ENCODE measurements at places on chromosomes 7 and 10.
A peak's percentile ranks its signal among the peaks of the same experiment; 100 is the strongest.

DNA sequence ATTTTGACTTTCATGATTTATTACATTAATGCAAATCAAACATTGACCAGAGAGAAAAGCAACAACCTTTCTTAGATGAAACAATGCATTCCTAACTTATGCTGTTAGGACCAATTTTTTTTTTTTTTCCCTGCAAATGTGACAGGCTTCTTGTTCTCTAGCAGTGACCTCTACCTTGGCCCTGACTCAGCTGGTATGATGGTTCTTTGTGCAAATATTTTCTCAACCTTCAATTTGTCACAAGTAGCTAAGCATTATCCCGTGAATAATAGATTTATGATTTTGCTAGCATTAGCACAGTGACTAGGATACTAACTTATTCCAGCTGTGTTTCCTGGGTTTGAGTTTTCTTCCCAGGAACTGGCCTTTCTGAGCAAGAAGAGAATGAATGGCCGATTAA is 64.9 kb downstream of the PPP1R9A start:
- DNase-seq = no peak

GRCh38 chr7:84317536-84317935 is 122.9 kb upstream of the SEMA3A start:
- DNase-seq = no peak

GRCh38 chr10:48970654-48971053 is 31.0 kb upstream of the LRRC18 start:
- DNase-seq = no peak

DNA sequence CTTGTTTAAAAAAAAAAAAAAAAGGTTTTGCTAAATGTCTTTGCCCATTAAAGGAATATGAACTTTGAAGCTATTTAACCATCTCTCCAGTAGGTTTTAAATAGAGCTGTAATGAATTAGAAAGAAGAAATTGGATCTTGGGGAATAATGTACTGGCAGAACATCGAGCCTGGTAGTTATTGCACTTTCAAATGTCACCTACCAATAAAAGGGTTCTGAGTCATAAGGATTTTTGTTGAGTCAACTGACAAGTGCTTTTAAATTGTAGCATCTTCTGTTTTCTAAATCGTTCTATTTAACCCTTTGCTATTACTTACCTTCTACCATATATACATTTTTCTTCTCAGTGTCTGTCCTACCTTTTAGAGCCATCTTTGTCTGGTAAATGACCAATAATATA is 10.7 kb downstream of the CUTC start:
- no peak for DNase-seq

- no peak for DNase-seq
Observed at GRCh38 chr7:95430864-95431263, 4.0 kb downstream of the PON2 start.

DNA sequence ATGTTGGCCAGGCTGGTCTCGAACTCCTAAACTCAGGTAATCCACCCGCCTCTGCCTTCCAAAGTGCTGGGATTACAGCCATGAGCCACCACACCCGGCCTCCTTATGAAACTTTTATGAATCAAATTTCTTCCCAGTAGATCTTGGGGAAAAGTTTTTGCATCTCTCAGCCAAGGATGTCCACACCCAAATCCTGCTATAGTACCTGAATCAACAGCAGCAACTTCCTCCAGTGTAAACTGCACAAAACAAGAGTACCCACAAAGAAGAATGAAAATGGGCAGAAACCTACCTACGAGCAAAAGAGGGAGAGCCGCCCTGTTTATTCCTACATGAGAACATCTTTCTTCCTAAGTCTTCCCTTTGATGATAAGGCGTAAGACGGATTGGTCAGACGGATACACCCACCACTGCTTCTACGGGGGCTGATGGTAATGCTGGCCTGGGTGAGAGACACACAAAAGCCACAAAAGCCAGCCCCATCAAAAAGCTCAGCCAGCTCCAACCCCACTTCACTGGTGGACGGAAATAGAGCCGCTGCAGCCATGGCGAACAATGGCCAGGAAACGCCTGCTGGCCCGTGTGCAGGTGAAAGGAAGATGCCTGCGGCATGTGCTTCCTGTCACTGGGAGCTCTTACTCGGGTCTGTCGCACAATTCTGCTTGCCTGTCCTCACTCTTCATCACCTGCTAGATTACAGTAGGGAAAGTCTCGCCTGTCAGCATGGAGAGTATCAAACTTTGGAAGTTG is 10.4 kb downstream of the JCAD start:
- DNase-seq = no peak

- DNase-seq = no peak
Observed at GRCh38 chr10:19654576-19654975, 161.7 kb upstream of the PLXDC2 start.

DNA sequence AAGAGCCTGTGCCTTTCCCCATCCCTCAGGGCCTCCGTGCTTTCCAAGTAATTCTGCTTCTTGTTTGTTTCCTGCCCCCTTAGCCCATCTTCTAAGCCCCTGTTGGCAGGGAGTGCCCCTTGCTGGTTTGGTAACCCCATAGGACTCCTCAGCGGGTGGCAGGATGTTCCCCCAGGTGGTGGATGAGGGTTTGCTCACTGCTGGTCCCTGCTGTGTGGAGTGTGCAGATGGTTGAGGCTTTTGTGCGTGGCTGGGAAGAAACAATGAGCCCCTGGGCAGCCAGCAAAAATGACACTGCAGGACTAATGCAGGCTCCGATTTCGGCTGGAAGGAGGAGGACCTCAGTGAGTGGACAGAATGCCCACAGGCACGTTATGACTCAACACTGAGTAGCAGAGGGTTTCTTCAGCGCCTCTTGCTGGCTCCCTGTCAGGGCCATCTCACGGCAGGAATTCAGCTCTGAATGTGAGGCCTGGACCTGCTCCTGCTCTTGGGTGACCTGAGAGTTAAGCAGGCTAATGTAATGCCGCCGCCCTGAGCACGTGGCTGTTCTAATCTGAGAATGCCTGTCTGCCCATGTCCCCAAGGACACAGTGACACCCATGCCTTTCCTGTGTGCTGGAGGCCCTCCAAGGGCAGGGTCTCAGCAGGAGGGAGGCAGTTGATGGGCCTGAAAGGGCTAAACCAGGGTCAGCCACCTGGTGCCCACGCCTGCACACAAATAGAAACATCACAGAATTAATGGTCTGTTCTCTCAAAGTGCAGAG is 16.6 kb downstream of the BAG3 start:
- no peak for DNase-seq

- DNase-seq = no peak
Observed at GRCh38 chr7:22216832-22217475, 140.0 kb downstream of the RAPGEF5 start.

DNA sequence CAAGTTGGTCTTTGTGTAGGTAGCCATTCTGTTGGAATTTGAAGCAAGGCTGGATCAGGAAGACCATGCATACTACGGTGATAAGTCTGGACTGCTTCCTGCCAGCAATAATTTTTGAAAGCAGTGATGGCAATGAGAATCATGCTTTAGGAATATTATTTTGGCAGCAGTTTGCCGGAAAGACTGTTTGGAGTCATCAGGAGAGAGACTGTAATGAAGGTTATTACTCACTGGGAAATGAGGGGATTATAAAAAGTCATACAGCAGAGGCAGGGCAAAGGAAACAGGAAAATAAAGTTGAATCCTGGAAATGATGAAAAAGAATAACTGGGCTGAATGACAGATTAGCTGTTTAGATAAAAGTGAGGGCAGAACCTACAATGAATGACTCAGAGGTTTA is 1136.8 kb upstream of the AUTS2 start:
- DNase-seq = no peak

DNA sequence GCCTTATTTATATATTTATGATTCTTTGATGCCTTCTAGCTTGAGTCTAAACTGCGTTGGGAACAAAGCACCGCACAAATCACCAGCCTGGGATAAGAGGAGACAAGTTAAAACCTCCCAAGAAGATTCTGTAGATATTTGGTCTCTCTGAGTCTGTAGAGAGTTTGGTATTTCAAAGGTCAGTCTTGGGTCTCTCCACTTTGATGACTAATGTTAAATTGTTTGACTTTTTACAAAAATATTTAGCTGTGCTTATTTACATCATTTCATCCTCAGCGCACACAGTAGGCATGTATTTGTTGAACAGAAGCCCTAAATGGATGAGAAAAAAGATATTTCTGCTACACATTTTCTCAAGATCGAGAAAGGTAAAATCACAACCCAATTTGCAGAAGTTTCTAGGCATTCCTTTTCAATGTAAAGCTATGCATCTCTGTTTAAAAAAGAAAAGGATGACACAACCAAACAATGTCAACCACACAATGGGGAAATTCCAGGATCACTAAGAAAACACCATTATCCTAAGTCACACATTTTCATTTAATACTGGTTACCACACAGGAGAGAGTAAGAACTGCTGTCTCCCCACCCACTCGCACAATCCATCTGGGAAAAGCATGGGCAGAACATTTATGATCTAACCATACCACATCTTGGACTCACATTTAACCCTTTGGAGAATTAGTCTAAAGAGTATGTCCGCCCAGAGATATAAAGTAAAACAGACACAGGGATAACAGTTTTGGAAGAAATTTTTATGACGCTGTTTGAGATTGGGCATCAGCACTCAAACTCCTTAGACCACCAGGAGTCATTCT is 4.4 kb downstream of the CDK6 start:
- DNase-seq = no peak

- DNase-seq = no peak
Observed at GRCh38 chr7:12769444-12769843, 82.0 kb downstream of the ARL4A start.

- DNase-seq = no peak
Observed at GRCh38 chr7:30975256-30975899, 11.6 kb downstream of the GHRHR start.

GRCh38 chr10:21347785-21348170 is 177.7 kb downstream of the SKIDA1 start:
- no peak for DNase-seq

DNA sequence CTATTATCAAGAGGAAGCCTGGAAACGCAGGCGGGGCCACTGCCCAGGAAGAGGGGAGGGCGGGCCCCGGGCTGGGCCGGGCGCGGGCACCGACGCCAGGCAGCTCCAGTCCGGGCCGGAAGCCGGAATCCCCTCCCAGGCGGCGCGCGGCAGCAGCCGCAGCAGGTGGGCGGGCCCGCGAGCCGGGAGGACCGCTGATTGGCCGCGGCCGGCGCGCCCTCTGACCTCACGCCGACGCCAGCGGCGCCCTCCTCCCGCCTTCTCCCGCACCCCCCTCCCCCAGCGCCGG is 438 bp downstream of the BCL7B start:
- peak; percentile 92 for DNase-seq

- no peak for DNase-seq
Observed at GRCh38 chr7:158645842-158646241, 58.2 kb upstream of the PTPRN2 start.

GRCh38 chr7:116354171-116354545 is 143.8 kb downstream of the TES start:
- no peak for DNase-seq

DNA sequence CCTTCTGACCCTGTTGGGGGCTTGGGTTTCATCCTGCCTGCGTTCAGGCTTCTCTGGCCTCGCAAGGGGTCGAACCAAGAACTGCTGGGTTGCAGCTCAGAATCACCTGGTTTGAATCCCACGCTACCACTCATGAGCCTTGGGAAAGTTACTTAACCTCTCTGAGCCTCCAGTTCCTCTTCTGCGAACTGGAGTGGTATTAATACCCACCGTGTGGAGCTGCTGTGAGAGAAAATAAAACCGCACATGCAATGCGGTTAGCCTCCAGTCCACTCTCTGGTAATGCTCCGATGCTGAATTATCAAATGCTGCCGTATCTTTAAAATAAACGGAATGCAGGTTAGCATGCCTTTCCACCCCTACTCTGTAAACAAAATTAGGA is 171.9 kb downstream of the ARHGAP12 start:
- no peak for DNase-seq

- no peak for DNase-seq
Observed at GRCh38 chr7:44706788-44707557, 41.7 kb upstream of the ZMIZ2 start.

DNA sequence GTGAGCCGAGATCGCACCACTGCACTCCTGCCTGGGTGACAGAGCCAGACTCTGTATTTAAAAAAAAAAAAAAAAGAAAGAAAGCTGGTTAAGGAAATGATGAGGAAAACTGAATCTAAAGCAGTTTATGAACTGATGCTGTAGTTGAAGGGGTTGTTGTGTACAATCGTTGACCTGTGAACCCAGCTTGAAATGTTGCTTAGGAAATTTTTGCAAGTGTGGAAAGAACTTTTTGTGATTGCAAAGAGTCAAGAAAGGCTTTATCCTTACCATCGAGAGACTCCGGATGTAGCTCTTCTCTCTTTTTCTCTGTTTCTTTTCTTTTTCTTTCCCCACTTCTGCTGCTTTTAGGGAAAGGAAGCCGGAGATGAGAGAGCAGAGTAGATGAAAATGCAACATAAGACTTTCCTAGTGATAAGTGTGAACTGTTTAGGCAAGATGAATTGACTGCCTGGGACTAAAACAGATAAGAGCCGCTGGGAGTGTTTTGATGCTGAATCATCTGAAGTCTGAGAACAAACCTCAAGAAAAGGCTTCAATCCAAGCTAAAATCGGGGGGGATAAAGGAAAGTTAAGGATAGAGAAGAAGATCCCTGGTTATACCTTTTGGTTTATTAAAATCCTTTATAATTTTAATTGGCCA is 69.0 kb downstream of the TAF3 start:
- DNase-seq = no peak

- no peak for DNase-seq
Observed at GRCh38 chr7:129494041-129494440, 8.3 kb upstream of the SMKR1 start.

DNA sequence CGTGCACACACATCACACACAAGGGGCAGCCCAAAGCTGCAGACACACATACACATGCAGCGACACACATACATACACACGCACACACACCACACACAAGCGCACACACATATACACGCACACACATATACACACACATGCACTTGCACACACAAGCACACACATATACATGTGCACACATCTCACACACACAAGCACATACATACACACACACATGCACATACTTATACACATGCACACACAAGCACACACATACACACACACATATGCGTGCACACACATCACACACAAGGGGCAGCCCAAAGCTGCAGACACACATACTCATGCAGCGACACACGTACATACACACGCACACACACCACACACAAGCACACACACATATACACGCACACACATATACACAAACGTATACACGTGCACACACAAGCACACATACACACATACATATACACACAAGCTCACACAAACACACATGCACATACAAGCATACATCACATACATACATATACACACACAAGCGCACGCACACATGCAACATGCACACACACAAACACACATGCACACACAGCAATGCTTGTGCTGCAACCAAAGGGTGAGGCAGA is 178.8 kb upstream of the PFKP start:
- DNase-seq = no peak
